A172 (cell line): ENCODE measurements at places on chromosomes 1 and 21. TPM values are rescaled to one million over a fixed set of nuclear protein-coding genes. Genes with fewer than 3 reads are reported as not detected.

Gene PROK1
- not detected in 2 replicates for total RNA-seq

Gene FAF1
- total RNA-seq, result 98.8 and 99.1 TPM in 2 replicates

Gene LAD1
- total RNA-seq, result 0.67 TPM in 1 of 2 replicates, not detected in the other

Gene DDAH1
- 19.0 and 20.7 TPM in 2 replicates for total RNA-seq

Gene NHLH1
- not detected in 2 replicates for total RNA-seq

Gene LCE3E
- total RNA-seq, result not detected in 2 replicates

Gene SLC9C2
- total RNA-seq, result not detected in 2 replicates

Gene SLC6A9
- 0.40 and 2.1 TPM in 2 replicates for total RNA-seq

Gene RNU1-4
- total RNA-seq, result under 0.01 and 255 TPM in 2 replicates

Gene OR2T2
- total RNA-seq, result not detected in 2 replicates

Gene SYPL2
- total RNA-seq, result 0.24 TPM in 1 of 2 replicates, not detected in the other

Gene ANKRD65
- total RNA-seq, result 0.12 TPM in 1 of 2 replicates, not detected in the other

Gene ST7L
- 14.8 and 25.4 TPM in 2 replicates for total RNA-seq

Gene RNU1-2
- total RNA-seq, result under 0.01 and 255 TPM in 2 replicates

Gene DDR2
- total RNA-seq, result 73.0 and 84.2 TPM in 2 replicates

GRCh38 chr1:187129132-187129531 is 300.4 kb downstream of the PLA2G4A start:
- no peak for DNase-seq

- no peak for DNase-seq
Measured at GRCh38 chr1:38814444-38814983, 45.1 kb downstream of the RRAGC start.

DNA sequence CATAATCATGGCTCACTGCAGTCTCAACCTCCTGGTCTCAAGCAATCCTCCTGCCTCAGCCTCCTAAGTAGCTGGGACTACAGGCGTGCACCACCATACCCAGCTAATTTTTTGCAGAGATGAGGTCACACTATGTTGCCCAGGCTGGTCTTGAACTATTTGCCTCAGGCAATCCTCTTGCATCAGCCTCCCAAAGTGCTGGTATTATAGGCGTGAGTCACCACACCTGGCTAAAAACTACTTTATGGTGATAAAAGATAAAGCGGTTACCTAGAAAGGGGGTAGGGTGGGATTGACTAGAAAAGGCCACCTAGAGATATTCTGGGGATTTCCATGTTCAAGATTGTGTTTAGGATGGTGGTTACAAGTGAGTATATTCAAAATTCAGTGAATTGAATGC is 5.0 kb downstream of the TSTD1 start:
- DNase-seq, result no peak

GRCh38 chr1:44484155-44484688 is 79.2 kb downstream of the RNF220 start:
- DNase-seq, result peak; percentile 16

DNA sequence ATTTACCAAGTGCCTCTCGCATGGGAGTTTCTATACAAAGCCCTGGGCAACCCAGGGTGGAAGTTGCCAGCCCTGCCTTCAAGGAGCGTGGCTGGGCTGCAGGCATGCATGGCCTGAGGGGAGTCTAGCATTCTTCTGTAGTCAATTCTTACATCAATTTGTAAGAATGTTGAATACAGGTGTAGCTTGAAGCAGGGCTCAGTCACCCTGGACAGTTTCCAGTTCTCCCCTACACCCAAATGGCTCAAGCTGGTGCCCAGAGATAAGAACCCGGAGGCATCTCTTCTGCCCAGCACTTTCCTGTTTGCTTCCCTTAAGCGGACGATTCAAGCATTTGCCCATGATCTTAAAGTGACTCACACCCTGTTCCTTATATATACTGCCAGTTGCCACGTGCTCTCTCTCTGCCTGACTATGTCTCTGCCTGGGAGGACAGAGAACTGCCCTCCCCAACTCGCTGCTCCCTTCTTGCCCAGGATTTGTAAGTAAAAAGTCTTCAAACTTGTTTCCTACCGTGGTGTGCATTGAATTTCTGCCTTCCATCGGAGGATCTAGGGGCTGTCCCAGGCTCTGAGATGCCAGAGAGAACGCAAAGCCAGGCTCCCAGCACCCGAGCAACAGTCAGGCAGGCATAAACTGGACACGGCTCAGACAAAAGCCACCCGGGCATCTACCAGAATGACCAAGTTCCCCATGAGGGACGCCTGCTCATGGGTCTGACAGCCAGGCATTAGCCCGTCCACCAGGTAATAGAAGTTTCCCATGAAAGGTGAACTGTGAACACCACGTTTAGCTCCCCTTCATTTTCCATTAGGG is 50.9 kb upstream of the AJAP1 start:
- DNase-seq, result peak; percentile 19

- no peak for DNase-seq
Measured at GRCh38 chr1:203592156-203592555, 34.5 kb upstream of the ATP2B4 start.

- DNase-seq, result no peak
Measured at GRCh38 chr1:77406661-77407060, 124.8 kb downstream of the AK5 start.

DNA sequence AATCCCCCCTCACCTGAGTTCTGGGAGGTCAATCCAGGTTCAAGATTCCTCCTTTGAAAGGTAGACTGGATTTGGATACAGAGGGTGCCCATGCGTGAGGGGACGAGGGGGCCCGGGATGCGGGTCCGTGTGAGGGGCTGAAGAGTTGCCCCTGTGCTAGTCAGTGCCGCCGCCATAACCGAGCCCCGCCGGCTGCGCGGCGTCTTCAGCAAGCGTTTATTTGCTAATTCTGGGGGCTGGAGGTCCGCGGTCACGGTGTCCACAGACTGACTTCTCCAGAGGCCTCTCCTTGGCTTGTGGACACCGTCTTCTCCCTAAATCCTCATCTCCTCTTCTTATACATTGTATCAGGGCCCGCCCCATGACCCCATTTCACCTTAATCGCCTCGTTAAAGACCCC is 20.9 kb upstream of the SAMD11 start:
- no peak for DNase-seq

DNA sequence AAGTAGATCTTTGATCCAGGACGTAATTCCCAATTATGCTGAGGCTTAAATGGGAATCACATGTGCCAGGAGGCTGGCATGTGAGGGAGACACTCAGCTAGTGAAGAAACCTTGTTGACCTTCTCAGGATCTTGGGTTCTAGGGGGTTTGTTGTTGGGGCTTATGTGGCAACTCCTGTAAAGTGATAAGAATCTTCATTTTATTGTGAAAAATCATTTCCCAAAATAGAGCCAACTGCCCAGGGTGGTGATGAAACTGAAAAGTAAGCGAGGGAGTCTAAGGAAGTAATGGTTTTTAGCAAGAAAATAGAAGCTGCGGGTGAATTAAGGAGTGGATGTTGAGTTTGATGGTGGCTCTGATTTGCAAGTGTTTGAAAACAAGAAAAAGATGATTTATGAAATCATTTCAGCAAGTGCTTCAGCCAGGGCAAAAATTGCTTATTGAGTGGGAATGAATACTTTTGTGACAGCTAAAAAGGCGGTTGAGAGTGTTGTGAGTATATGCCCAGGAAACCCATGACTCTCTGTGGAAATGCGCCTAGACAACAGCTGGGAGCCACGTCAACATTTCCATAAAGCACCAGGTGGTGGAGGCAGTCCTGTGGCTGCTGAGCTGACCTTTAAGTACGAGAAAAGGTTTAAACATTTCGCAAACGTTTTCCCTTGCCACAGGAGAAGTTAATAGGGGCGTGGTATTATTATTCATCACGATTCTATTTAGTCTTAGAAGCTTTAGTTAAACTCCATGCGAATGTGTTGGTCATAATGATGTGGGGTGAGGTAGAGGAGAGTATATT is 102.7 kb downstream of the HMGB4 start:
- no peak for DNase-seq

GRCh38 chr1:89724369-89725010 is 91.6 kb downstream of the LRRC8C start:
- DNase-seq, result peak; percentile 19

DNA sequence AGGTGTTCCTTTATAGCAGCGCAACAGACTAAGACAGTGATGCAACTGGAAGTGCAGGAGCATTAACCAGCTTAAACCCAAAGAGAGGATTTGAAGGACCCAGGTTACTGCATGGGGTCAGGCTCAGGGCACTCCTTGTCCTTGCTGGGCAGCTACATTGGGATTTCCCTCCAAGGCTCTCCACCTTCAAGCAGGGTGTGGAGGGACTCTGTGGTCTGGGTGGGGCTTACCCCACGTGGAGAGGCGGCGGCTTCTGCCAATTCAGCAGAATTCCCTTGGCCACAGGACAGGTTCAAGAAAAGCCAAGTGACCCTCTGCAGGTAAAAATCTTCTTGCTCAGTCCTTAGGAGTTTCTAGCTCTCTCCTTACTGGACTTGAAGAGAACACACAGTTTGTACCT is 6.5 kb downstream of the RRP1B start:
- DNase-seq, result no peak

DNA sequence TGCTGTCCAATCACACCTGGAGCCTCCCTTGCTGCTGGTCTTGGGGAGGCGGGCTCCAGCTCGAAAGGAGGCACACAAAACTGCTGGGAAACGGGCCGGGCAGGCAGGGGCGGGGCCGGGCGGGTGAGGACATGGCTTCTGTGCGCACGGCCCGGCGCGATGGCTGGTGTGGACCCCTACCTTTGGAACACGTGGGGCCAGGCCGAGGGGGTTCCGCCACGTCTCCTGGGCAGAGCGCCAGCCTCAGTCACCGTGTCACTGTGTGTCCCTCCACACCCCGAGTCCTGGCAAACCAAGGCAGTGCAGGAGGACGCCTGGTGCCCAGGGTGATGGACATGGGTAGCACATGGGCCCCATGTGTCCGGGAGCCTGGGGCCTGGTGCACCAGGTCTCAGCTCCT is 42.0 kb upstream of the ADARB1 start:
- no peak for DNase-seq

DNA sequence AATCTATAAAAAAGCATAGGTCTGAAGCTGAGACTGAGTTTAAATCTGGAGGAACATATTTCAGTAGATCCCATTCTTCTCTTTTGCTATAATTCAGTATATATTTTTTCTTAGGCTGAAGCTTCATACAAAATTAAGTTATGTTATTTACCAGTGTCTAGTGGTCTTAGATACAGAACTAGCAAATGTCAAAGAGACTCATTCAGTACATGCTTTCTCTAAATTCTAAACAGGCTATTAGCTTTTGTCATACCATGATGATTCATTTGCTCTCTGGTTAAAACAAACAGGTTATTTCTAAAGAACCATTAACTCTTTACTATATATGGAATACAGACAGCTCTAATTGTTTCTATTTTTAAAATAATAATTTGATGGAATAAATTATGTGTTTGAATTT is 1170.2 kb upstream of the PRMT6 start:
- no peak for DNase-seq

GRCh38 chr1:92951141-92951582 is 10.1 kb downstream of the DIPK1A start:
- DNase-seq, result peak; percentile 32

GRCh38 chr1:211684791-211685190 is 9.4 kb upstream of the NEK2 start:
- no peak for DNase-seq

DNA sequence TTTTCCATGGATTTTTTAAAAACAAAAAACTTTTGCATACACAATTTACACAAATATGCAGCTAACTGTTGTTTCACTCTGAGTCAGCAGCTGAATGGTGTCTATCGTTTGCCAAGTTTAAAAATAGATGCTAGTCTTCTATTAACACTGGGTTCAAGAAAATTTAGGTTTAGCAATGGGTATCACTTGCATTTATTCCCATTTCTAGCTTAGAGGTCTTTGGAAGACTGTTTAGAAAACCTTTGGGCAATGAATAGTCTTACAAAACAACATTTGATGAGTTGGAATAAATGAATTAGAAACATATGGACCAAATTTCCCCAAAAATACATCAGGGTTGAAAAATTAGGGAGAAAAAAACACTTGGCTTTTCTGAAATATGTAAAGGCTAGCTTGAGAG is 165.8 kb downstream of the LYPLAL1 start:
- no peak for DNase-seq

GRCh38 chr1:1273209-1273511 is 494 bp downstream of the UBE2J2 start:
- no peak for DNase-seq

GRCh38 chr1:166184897-166185296 is 18.1 kb upstream of the FAM78B start:
- DNase-seq, result peak; percentile 72

DNA sequence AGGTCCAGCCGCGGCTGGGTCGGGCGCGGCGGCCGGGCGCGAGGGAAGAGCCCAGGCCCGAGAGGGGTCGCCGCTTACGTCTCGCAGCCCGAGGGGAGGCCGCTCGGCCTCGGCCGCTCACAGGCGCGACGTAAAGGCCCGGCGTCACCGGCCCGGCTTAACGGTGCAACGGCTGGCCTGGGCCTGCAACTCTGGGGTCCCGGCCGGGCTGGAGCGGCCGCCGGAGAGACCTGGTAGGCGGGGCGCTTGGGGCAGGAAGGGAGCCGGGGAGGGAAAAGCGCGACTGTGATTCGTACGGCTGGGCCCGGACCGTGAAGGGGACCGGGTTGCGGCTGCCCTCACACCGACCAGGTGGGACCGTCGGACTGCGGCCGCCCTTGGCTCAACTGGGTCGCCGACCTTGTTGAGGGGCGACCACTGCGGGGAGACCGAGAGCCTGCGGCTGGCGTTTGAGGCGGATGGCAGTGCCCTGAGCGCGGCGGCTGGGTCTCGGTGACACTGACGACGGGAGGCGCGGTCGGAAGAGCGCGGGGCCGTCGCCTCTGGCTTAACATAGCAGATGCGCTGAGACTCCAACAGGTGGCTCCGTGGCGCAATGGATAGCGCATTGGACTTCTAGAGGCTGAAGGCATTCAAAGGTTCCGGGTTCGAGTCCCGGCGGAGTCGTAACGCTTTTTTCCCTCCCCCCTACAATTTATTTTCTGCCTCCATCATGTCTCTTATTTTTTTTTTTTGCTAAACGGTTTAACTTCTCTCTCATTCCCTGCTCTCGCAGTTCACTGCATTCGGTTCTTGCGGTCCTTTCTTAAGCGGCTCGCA is 31.8 kb downstream of the DNTTIP2 start:
- DNase-seq, result peak; percentile 85

GRCh38 chr1:169970114-169970513 is 76.4 kb upstream of the SCYL3 start:
- DNase-seq, result no peak

GRCh38 chr1:200972985-200973742 is 50.4 kb downstream of the KIF21B start:
- DNase-seq, result no peak

GRCh38 chr1:4101459-4102161 is 201.5 kb upstream of the C1orf174 start:
- no peak for DNase-seq

DNA sequence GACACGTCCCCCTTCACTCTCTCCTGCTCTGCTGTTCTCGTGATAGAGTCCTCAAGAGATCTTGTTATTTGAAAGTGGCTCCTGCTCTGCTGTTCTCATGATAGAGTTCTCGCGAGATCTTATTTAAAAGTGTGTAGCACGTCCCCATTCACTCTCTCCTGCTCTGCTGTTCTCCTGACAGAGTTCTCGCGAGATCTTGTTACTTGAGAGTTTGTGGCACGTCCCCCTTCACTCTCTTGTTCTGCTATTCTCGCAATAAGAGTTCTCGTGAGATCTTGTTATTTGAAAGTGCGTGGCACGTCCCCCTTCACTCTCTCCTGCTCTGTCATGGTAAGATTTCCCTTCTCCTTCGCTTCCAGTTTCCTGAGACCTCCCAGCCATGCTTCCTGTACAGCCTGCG is 47.9 kb downstream of the SMYD3 start:
- no peak for DNase-seq

GRCh38 chr1:39759436-39759726 is 11.8 kb downstream of the OXCT2 start:
- DNase-seq, result no peak
